ENCODE measurements at places on chromosomes 16 and 17.

DNA sequence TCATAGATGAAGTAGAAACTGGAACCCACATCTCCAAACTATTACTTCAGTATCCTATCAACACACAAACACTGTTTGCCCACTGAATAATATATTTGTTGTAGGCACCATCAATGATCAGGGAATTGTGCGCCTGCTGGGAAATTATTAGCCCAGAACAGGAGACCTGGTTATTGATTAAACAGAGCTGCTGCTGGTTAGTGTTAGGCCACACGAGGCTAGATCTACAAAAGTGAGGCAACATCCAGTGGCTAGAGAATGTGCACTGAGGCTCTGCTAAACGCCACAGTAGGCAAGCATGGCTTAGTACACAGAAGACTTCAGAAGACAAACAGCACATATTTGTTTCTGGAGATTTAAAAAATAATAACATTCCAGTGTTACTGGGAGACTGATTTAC is 11.0 kb downstream of the ABHD15 start:
- DNase-seq = no peak

DNA sequence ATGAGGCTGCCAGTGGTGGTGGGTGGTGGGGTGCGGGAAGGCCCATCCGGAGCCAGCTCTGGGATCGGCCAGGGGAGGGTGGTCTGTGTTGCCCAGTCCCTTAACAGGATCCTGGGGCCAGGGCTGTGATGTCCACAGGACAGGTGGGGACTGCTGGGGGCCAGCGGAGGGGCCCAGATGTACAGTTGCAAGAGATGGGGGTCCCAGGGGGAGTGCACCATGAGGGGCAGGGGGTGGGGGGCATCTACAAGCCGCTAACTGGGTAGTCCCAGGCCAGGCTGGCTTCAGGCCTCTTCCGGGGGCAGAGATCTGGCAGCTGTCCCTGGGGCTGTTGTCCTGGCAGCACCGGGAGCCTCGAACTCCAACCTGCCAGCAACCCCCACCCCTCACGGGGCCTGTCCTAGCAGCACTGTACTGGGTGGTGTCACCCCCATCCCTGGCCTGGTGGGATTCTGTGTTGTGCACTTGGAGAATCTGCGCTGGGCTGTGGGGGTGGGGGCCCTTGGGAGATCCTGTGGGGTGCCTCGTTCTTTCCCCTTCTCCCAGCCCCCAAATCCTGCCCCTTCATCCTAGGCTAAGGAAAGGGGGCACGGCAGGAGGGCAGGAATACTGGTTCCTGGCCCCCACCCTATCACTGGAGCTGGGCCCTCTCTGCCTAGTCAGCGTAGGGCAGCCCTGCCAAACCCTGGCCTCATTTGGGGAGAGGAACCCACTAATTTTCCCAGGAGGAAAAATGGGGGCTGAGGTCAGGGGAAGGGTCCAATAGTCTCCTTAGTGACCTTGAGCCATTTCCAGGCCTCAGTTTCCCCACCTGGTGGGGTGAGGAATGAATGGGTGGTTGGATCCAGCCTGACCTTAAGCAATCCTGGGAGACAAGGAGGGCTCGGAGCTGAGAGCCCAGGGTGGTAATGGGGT is 1.4 kb downstream of the MTSS2 start:
- DNase-seq = no peak

DNA sequence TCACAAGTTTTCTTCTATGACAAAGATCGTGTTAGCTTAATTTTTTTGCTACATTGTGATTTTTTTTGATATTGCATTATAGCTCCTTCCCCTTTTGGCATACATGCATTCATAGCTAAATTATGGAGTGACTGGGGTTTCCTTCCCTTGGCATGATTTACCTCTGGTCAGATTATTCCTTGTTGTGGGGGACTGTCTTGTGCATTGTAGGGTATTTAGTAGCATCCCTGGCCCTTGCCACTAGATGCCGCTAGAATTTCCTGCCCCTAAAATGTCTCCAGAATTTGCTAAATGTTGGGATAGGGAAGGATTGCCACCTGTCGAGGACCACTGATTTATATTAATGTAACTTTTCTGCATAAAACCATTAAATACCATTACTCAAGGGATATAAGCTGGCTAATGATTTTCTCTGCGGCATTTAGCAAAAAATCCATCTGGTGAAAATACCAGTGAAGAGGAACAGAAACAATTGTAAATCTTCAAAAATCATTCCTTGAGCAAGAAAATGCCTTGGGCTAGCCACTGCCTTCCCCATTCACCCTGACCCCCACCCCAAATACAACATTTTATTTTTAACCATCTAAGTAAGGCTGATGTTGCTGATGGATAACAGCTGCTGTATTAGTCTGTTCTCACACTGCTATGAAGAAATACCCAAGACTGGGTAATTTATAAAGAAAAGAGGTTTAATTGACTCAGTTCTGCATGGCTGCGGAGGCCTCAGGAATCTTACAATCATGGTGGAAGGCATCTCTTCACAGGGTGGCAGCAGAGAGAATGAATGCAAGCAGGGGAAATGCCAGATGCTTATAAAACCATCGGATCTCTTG is 195.2 kb downstream of the MAP2K6 start:
- DNase-seq = no peak

DNA sequence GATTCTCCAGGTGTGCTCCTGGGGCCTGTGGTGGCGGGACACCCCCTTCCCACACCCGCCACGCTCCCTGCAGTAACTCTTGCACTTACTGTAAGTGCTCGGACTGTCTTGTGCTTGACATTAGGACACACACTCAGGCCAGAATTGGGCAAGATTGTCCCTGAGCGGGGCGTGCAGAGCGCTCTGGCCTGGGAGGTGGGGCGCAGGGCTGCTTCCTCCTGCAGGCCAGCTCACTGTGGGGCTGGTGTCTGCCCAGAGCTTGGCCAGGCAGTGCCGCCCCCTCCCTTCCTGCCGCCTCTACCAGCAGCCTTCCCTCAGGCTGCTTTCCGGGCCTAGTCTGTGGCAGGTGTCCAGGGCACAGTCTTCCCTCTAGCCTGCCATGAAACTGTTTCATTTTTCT is 6.1 kb upstream of the ATP6V0C start:
- no peak for DNase-seq

DNA sequence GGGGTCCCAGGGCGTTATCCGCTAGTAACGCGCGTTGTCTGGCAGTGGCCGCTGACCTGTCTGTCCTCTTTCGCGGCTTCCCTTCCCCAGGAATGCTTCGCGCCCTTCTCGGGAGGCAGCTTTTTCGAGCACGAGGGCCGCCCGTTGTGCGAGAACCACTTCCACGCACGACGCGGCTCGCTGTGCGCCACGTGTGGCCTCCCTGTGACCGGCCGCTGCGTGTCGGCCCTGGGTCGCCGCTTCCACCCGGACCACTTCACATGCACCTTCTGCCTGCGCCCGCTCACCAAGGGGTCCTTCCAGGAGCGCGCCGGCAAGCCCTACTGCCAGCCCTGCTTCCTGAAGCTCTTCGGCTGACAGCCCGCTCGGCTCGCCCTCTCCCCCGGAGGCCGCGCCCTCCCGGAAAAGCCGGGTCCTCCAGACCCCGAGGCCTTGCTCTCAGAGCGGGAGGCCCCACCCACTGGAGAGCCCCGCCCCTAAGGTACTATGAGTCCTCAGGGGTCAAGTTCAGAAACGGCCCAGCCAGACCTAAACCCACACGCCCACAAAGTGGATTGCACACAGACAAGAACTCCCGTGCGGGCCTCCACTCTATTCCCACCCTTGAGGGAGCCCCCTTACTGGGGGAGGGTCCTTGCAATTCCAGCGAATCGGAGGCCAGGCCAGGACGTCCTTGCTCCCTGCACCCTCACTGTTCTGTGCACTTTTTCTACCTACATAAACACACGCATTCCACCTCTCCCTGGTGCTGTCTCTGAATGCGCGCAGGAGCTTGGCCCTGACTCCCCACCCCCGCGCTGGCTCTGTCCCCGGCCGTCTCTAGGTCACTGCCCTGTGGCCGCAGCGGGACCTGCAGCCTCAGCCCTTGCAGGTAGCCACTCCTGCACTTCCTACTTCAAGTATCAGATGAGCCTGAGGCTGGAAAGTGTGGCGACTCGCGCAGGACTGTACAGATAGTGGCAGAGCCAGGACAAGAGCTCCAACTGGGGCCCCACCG is 5.4 kb upstream of the SLC5A2 start:
- no peak for DNase-seq

DNA sequence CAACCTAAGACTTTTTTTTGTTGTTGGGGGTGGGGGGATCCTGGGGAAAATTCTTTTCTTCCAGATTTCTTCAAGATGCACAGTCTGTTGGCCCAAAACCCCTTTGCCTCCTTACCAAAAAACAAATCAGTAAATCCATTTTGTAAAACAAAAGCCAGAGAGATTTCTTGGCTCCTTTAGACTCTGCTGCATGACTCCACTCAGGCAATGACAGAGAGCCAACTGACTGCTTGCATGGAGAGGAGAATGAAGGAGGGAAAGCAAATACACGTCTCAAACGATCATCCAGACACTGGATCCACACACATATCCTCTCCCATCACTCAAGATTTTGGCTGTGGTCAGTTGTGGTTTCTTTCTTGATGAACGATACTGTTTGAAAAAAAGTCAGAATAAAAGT is 13.8 kb downstream of the COPRS start:
- DNase-seq = no peak

Measured in amygdala (tissue), 56 donors.